ENCODE measurements at places on chromosomes 11 and 22. TPM values are rescaled to one million over a fixed set of nuclear protein-coding genes. Genes with fewer than 3 reads are reported as not detected.

Gene BRSK2
- total RNA-seq: 3.9 TPM

Gene SMDT1
- 32.7 TPM for total RNA-seq

Gene MMP12
- 0.04 TPM for total RNA-seq

Gene F2
- 2.1 TPM for total RNA-seq

Gene MIAT
- 0.15 TPM for total RNA-seq

Gene SLC22A8
- not detected for total RNA-seq

Gene PLXNB2
- 115 TPM for total RNA-seq

Gene CFAP300
- 5.3 TPM for total RNA-seq

Gene KCNQ1OT1
- total RNA-seq: 0.06 TPM

Gene APOBEC3G
- 0.24 TPM for total RNA-seq

Gene TMX2
- 145 TPM for total RNA-seq

Gene MAPK11
- total RNA-seq: 6.0 TPM

Gene CCDC87
- 0.49 TPM for total RNA-seq

Gene MRTFA
- 66.6 TPM for total RNA-seq

Gene ANO5
- 1.9 TPM for total RNA-seq

Gene CALCA
- not detected for total RNA-seq

Gene ZP1
- 0.25 TPM for total RNA-seq
